Activated T-helper 1 cell treated with anti-CD3 and anti-CD28 coated beads, Interleukin-12 subunit alpha, Interleukin-12 subunit beta, Interleukin-2, Interleukin-4 antibody, amounts not matched to agents 30 ng/mL and 10 ng/mL and 1 ng/mL, durations not matched to agents 14 hours and 24 hours and 36 hours (primary cell): ENCODE measurements at places on chromosomes 7 and 10.
A peak's percentile ranks its signal among the peaks of the same experiment; 100 is the strongest.

DNA sequence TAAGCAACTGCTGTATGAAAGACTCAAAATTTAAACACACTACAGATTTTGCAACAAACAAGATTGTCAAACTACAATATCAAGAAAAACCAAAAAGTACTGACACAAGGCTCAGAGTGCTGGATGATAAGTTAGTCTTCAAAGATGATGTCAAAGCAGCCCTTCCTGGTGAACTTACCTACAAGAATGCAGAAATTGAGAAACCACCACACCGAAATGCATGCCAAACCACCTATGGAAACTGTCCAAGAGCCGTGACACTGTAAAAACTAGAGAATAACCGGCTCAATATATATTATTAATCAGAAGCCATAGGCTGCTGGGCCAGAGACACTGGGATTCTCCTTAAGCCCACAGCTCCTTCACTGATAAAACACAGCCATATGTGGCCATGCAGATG, 25.3 kb downstream of the DENND11 start:
- H3K36me3 ChIP-seq: peaks cover 40% of the 10 kb centered on the region
- peaks cover 64% of the 10 kb centered on the region for H3K4me1 ChIP-seq
- no peaks in the 10 kb centered on the region for H3K27me3 ChIP-seq
- no peak for DNase-seq

DNA sequence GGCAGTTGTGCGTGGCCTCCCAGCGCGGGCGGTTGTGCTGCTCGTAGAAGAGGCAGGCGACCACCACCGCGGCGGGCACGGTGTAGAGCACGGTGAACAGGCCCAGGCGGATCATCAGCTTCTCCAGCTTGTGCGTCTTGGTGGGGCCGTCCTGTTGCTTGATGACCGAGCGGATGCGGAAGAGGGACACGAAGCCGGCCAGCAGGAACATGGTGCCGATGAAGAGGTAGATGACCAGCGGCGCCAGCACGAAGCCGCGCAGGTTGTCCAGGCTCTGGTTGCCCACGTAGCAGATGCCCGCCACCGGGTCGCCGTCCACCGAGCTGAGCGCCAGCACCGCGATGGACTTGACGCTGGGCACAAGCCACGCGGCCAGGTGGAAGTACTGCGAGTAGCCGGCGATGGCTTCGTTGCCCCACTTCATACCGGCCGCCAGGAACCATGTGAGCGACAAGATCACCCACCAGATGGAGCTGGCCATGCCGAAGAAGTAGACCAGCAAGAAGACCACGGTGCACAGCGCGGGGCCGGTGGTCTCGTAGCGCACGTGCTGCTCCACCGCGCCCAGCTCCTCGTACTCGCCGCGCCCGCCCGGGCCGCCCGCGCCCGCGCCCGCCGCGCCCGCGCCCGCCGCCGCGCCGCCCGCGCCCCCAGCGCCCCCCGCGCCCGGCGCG, 2.2 kb downstream of the FZD8 start:
- H3K27me3 ChIP-seq: peaks cover 63% of the 10 kb centered on the region
- peaks cover 14% of the 10 kb centered on the region for H3K4me1 ChIP-seq
- no peak for DNase-seq
- no peak overlapping the region for H3K27ac ChIP-seq

GRCh38 chr10:103921750-103922195, 3.8 kb upstream of the STN1 start:
- H3K36me3 ChIP-seq: no peaks in the 10 kb centered on the region
- peak; percentile 27 for DNase-seq
- H3K4me1 ChIP-seq: peaks cover 9% of the 10 kb centered on the region
- no peak overlapping the region for H3K4me3 ChIP-seq

- no peak overlapping the region for H3K4me3 ChIP-seq
- no peaks in the 10 kb centered on the region for H3K27me3 ChIP-seq
- DNase-seq: no peak
- H3K27ac ChIP-seq: no peak overlapping the region
- H3K36me3 ChIP-seq: no peaks in the 10 kb centered on the region
Measured at GRCh38 chr10:130804281-130804680, 507.2 kb downstream of the TCERG1L start.

DNA sequence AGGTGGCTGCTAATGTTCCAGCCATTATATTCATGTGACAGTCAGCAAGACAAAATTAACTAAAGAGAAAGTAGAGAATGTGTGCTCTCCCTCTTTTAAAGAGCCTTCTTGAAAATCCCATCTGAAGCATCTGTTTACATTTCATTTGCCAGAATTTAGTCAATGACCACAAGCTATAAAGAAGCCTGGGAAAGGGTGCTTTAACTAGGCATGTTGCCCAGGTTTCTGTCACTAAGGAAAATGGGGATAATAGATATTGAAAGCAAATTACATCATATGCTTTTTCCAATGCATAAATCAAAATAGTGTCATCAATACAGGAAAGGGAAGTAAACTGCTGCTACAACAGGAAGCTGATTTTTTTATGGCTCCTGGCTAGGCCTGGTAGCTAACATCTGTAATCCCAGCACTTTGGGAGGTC, 67.7 kb downstream of the ELAPOR2 start:
- no peaks in the 10 kb centered on the region for H3K36me3 ChIP-seq
- peaks cover 7% of the 10 kb centered on the region for H3K27me3 ChIP-seq

- H3K36me3 ChIP-seq: no peaks in the 10 kb centered on the region
- H3K27me3 ChIP-seq: peaks cover 8% of the 10 kb centered on the region
- no peak overlapping the region for H3K27ac ChIP-seq
- no peak for DNase-seq
- H3K4me1 ChIP-seq: no peaks in the 10 kb centered on the region
Measured at GRCh38 chr7:87123105-87123504, 29.1 kb upstream of the DMTF1 start.

DNA sequence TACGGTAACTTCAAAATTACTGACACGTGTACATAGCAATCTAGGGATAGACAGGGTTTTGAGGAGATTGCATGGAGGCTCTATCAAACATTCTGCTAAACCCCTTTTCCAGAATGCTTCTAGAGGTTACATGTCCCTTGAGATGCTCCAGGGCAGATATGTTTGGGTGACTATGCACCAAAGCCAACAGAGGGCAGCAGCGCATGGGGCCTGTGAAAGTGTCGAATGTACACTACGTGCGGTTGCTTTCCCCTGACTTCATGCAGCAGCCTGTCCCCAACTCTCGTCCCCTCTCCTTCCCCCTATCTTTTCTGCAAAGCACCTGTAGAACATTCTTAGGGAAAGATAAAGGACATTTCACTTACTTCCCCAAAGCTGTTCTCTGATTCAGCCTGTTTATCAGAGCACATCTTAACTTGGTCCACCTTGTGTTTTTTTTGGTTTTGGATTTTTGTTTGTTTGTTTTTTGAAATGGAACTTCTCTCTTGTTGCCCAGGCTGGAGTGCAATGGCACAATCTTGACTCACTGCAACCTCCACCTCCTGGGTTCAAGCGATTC, 90.2 kb downstream of the UBE3C start:
- H3K4me1 ChIP-seq: peaks cover under 1% of the 10 kb centered on the region
- H3K36me3 ChIP-seq: peaks cover 33% of the 10 kb centered on the region
- H3K4me3 ChIP-seq: no peak overlapping the region
- no peaks in the 10 kb centered on the region for H3K27me3 ChIP-seq
- peak; percentile 7 for DNase-seq

- H3K27ac ChIP-seq: no peak overlapping the region
- no peak for DNase-seq
- H3K4me3 ChIP-seq: no peak overlapping the region
- H3K4me1 ChIP-seq: no peaks in the 10 kb centered on the region
Measured at GRCh38 chr10:16527452-16527851, 5.8 kb upstream of the C1QL3 start.

GRCh38 chr7:143279186-143280098, 5.3 kb upstream of the TMEM139 start:
- DNase-seq: no peak
- H3K27me3 ChIP-seq: no peaks in the 10 kb centered on the region
- H3K4me1 ChIP-seq: peaks cover 41% of the 10 kb centered on the region
- H3K27ac ChIP-seq: peak overlapping the region; percentile 88
- peak overlapping the region; percentile 61 for H3K4me3 ChIP-seq

GRCh38 chr10:14585287-14586193, 189.2 kb downstream of the FAM107B start:
- peaks cover 93% of the 10 kb centered on the region for H3K4me1 ChIP-seq
- peak overlapping the region; percentile 61 for H3K4me3 ChIP-seq
- no peaks in the 10 kb centered on the region for H3K27me3 ChIP-seq
- peaks cover 52% of the 10 kb centered on the region for H3K36me3 ChIP-seq
- DNase-seq: no peak

GRCh38 chr10:37972396-37972795, 4.1 kb downstream of the ZNF25 start:
- no peak overlapping the region for H3K27ac ChIP-seq
- H3K27me3 ChIP-seq: no peaks in the 10 kb centered on the region
- no peak overlapping the region for H3K4me3 ChIP-seq

GRCh38 chr7:132078891-132079735, 497.2 kb downstream of the PLXNA4 start:
- no peak overlapping the region for H3K4me3 ChIP-seq
- no peak overlapping the region for H3K27ac ChIP-seq
- no peaks in the 10 kb centered on the region for H3K4me1 ChIP-seq
- no peak for DNase-seq

DNA sequence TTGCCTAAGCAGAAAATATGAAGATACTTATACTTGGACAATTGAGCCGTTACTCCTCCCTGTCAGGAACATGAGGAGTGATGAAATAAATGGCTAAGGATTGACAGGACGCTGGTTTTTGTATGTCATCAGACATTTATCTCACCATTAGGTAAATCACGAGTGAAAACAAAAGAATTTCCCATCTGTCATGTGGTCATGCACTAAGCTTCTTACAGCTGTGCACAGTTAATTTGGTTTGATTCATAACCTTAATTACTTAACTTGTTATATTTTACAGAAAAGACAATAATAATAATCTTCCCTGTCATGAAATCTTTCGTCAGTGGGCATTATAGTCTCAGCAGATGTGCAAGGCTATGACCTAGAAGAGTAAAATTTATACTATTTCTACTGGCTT, 266.5 kb downstream of the HGF start:
- H3K27ac ChIP-seq: no peak overlapping the region
- no peak overlapping the region for H3K4me3 ChIP-seq
- DNase-seq: no peak
- no peaks in the 10 kb centered on the region for H3K4me1 ChIP-seq
- no peaks in the 10 kb centered on the region for H3K27me3 ChIP-seq
- H3K36me3 ChIP-seq: no peaks in the 10 kb centered on the region

DNA sequence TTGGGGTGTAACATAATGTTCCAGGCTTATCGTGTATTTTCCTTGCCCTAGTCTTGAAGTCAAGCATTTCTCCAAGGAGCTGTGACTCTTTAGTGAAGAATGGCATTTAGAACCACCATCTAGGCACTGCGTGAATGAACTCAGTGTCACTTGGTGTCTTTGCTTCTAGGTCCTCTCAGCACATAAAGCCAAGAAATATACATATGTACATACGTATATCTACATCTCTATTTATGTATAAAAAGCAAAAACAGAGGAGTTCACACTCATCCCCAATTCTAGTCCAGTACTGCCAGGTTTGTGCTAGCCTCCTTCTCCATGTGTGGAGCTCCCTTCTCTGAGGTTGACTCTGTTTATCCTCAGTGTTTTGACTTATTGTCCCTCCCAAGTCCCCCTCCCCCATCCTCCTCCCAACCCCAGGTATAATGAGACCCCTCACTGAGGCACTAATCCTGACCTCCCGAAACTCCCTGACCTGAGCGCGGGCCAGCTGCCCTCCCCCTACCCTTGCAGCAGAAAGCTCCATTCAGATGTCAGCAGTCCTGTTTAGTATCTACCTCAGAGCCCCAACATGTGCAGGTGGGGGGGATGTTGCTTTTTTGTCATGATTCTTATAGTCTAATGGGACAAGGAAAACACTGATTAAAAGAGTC, 61.5 kb downstream of the GDI2 start:
- H3K4me3 ChIP-seq: no peak overlapping the region
- H3K36me3 ChIP-seq: peaks cover 58% of the 10 kb centered on the region
- H3K4me1 ChIP-seq: peaks cover 30% of the 10 kb centered on the region
- no peaks in the 10 kb centered on the region for H3K27me3 ChIP-seq
- no peak overlapping the region for H3K27ac ChIP-seq

- H3K4me1 ChIP-seq: no peaks in the 10 kb centered on the region
- H3K36me3 ChIP-seq: no peaks in the 10 kb centered on the region
- no peak for DNase-seq
- no peak overlapping the region for H3K27ac ChIP-seq
- H3K4me3 ChIP-seq: no peak overlapping the region
Measured at GRCh38 chr7:28617308-28617880, 205.1 kb downstream of the CREB5 start.

DNA sequence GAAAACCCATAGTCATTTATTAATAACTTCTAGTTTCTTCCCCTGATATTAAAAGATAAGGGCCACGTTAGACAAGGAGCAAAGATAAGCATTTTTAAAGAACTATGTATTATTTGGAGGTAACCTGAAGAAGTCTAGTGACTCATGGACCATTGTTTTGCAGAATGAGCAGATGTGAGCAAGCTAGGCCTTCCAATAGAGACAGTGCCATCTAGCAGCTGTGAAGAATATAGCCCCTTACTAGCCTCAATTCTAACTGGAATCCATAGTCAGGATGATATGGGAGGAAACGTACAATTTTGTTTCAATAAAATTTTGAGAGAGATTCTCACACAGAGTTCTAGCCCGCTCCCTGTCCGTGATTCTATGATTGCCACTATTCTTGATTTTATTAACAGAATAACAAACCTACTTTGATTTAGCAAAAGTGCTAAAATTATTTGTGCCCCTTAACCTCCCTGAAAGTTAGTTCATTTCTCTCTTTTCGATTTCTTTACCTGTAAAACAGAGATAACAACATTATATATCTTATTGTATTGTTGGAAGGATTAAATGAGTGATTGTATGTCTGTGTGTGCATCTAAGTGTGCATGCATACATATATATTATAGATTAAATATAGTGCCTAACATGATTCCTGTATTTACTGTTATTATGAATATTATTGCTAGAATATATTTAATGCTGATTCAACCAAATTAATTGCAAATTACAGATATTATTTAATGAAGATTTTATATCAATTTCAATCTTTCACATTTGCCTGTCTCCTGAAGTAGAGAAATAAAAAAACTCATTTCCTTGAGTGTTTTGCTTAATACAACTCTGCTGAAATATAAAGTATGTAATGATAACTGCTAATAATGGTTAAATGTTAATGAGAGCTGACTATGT, 22.7 kb downstream of the FAM237B start:
- no peak overlapping the region for H3K27ac ChIP-seq
- no peak for DNase-seq

GRCh38 chr10:58189269-58189668, 78.4 kb downstream of the IPMK start:
- no peaks in the 10 kb centered on the region for H3K36me3 ChIP-seq
- no peak for DNase-seq
- no peak overlapping the region for H3K27ac ChIP-seq
- H3K4me1 ChIP-seq: no peaks in the 10 kb centered on the region
- H3K27me3 ChIP-seq: peaks cover 13% of the 10 kb centered on the region

- no peaks in the 10 kb centered on the region for H3K4me1 ChIP-seq
- DNase-seq: no peak
- H3K27ac ChIP-seq: no peak overlapping the region
- no peaks in the 10 kb centered on the region for H3K36me3 ChIP-seq
- no peak overlapping the region for H3K4me3 ChIP-seq
Measured at GRCh38 chr7:119640326-119640725, 632.6 kb upstream of the KCND2 start.
